Astrocyte of the hippocampus (primary cell): ENCODE measurements at places on chromosomes 11 and 22.

- DNase-seq = no peak
Measured at GRCh38 chr11:69471729-69472540, 9.5 kb upstream of the LINC01488 start.

GRCh38 chr11:35157814-35158700 is 19.1 kb downstream of the CD44 start:
- DNase-seq = no peak

GRCh38 chr11:29483831-29484230 is 533.0 kb downstream of the KCNA4 start:
- no peak for DNase-seq

GRCh38 chr11:79437981-79438630 is 2.7 kb downstream of the TENM4 start:
- peak; percentile 76 for DNase-seq

- no peak for DNase-seq
Measured at GRCh38 chr22:24566899-24567511, 11.2 kb downstream of the SNRPD3 start.

DNA sequence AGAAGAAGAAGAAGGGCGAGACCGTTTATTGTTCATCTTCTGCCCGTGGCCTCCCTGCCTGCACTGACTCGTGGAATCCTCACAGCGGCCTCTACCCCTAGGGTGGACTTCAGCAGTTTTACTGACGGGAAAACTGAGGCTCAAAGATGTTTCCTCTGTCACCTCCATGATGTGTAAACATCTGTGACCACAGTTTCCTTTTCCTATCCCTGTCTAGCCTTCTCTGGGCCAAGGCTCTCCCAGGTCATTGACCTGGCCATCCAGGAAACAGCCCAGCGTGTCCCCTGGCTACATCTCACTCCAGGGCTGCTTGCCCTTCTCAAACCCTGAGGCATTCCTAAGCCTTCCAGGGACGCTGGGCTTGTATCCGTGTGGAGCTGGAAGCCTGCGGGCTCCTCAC is 49.0 kb upstream of the GCAT start:
- no peak for DNase-seq

GRCh38 chr11:557328-558132 is 3.0 kb downstream of the LMNTD2 start:
- no peak for DNase-seq

GRCh38 chr22:18975434-18976196 is 39.5 kb upstream of the PRODH start:
- DNase-seq = no peak

GRCh38 chr11:58641803-58642581 is 19.5 kb downstream of the CNTF start:
- DNase-seq = no peak

DNA sequence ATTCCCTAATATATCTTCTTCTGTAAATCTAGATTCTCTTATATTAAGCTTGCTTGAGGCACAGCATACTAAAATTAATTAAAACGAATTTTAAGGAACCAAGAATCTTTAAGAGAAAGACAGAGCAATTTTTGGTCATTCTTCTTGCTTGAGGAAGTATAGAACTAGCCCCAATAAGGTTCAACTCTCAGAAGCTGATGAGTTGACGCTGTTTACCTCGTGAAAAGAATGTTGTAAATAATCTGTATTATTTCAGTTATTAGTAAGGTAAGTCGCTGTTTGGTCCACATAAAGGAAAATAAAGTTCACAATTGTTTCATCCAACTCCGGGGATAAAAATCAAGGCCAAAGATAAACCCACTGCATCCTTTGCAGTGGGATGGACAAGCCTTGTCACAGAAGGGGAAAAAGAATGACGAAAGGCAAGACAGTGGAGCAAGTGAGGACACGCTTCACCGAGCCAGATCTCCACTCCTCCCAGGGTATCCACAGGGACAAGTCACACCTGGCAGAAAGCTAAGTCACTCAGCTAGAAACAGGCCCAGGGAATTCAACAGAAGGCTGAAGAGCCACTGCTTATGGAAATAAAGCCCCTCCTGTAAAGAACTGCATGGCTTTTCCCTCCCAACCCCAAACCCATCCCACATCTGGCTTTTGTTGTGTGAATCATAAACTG is 752 bp downstream of the POU2AF1 start:
- DNase-seq = no peak

GRCh38 chr11:74084796-74085541 is 76.1 kb upstream of the UCP3 start:
- peak; percentile 15 for DNase-seq

- no peak for DNase-seq
Measured at GRCh38 chr11:134574947-134575346, 162.9 kb upstream of the B3GAT1 start.

DNA sequence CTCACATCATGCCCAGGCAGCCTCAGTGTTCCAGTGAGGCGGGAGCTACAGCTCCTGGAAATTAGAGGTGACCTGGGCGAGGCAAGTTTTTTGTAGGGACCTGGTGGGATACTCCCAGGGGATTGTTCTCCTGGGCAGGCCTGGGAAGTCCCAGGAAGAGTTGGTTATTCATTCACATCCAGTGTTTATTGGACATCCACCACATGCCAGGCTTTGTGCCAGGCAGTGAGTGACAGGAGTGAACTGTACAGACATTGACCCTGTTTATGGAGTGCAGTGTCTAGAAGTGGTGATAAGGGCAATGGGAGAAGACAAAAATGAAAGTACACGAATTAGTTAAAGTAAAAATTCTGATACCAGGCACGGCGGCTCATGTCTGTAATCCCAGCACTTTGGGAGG is 29.4 kb downstream of the YWHAH start:
- DNase-seq = no peak
